Vagina (tissue), 2 donors: ENCODE measurements at places on chromosomes 4 and X. TPM values are rescaled to one million over a fixed set of nuclear protein-coding genes. Genes with fewer than 3 reads are reported as not detected.

GRCh38 chr4:29336861-29337260 lies 1383.3 kb upstream of the PCDH7 start:
- DNase-seq: no peak

GRCh38 chr4:182425302-182425701 lies 182.1 kb downstream of the TENM3 start:
- DNase-seq: no peak

GRCh38 chrX:124211312-124211942 lies 121.0 kb upstream of the TEX13D start:
- no peak for DNase-seq

DNA sequence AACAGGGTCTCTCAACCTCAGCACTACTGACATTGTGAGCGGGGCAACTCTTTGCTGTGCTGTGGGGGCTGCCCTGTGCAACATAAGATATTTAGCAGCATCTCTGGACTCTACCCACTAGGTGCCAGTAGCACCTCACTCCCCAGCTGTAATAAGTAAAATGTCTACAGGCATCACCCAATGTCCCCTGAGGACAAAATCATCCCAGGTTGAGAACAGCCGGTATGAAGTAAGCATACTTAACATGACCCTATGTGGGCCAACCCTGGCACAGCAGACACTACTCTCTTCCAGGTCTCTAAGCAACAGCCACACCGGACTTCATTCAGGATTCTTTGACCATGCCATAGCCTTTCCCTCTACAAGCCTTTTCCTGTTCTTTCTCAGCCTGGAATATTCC lies 10.5 kb upstream of the MGST2 start:
- DNase-seq: no peak

GRCh38 chr4:88910101-88910500 lies 146.9 kb downstream of the FAM13A start:
- no peak for DNase-seq

GRCh38 chr4:61923179-61923578 lies 723.1 kb downstream of the ADGRL3 start:
- no peak for DNase-seq

- no peak for DNase-seq
Measured at GRCh38 chrX:12947545-12948235, 27.2 kb upstream of the TMSB4X start.

DNA sequence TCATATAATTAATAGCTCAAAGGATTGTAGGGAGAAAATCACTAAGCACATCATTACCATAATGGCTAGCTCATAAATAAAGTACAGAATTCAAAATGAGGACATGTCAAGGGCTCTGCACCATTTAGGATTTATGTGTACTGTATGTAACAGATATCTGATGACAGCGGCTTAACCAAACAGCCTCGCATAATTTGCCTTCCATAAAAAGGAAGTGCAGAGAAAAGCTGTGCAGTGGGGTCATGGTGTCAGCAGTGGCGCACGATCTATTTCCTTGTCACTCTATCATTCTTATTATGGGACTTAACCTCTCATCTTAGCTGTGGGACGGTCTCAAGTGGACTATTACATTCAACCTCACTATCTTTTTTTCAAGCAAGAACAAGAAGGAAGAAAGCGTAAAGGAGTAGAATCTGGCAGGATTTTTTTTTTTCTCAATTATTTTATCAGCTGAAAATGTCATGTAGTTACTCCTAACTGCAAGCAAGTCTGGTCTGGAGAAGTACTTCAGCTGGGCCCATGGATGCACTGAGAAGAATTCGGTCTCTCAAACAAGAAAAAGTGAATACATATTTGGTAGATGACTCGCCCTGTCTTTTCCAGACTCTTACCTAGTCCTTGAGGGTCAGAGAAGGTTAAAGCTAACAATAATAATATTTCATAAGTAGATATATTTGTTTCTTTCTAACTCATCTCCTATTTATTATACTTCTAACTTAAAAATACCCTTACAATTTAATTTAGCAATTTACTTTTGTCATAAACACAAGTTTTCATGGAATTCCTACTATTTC lies 94.6 kb downstream of the COX18 start:
- DNase-seq: no peak

DNA sequence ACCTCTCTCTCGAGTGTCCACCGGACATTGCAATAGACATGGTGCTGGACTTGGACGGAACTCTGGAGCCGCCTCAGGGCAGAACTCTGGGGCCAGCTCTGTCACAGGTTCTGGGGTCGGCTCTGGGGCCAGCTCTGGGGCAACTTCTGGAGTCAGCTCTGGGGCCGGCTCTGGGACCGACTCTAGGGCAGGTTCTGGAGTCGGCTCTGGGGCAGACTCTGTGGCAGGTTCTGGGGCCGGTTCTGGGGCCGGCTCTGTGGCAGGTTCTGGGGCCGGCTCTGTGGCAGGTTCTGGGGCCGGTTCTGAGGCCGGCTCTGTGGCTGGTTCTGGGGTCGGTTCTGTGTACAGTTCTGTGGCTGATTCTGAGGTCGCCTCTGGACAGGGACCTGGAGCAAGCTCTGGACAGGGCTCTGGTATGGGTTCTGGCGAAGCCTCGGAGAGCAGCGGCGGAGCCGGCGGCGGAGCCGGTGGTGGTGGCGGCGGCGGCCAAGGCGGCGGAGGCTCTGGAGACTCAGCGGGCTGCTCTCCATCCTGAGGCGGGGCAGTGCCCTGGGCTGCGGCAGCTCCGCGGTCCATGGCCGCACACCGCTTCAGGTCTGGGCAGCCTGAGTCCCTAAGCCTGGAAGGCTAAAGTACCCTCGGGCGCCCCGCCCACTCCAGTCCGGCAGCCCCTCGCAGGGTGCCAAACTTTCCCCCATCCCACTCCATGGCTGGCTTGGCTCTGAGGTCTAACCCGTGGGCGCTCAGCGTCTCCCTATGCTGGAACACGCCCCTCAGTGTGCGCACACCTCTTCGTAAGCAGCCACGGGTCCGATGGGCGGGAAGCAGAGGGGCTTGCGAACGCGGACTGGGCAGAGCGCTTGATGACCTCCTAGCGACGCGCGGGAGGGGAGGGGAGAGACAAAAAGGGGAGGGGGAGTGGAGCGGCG lies at the start of gene DGKK:
Gene DGKK (minus strand): TSS at position 723 of the 929 bp plus-strand sequence. CDS start 147 bp downstream, at position 576.
- DNase-seq: no peak

GRCh38 chr4:168667376-168667775 lies 170.5 kb downstream of the PALLD start:
- DNase-seq: no peak

DNA sequence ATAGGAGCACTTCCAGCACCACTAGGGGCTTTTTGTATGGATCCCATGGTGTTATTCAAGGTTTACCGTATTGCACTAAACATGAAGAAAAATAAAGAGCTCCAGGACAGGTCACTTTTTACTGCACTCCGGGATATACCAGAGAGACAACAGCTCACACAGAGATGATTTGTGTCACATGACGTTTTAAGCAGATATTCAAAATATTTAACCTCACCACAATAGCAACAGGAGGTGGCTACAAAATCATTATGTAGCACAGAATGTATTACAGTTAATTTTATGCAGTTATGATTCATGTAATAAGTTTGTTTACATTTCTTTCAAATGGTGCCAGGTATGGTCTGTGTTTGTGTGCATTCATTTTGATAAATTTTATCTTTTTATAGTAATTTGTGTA lies 100.6 kb downstream of the LUZP4 start:
- no peak for DNase-seq

GRCh38 chr4:95027905-95028618 lies 270.3 kb downstream of the BMPR1B start:
- no peak for DNase-seq

DNA sequence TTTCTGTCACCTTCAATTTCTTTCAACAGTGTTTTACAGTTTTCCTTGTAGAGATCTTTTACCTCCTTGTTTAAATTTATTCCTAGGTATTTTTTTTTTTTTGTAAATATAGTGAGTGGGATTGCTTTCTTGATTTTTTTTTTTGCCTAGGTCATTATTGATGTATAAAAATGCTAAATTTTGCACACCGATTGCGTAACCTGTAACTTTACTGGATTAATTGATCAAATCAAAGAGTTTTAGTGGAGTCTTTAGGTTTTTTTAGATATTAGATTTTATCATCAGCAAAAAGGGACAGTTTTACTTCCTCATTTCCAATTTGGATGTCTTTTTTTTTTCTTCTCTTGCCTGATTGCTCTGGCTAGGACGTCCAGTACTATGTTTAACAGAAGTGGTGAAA lies 40.9 kb downstream of the TEX13A start:
- no peak for DNase-seq

DNA sequence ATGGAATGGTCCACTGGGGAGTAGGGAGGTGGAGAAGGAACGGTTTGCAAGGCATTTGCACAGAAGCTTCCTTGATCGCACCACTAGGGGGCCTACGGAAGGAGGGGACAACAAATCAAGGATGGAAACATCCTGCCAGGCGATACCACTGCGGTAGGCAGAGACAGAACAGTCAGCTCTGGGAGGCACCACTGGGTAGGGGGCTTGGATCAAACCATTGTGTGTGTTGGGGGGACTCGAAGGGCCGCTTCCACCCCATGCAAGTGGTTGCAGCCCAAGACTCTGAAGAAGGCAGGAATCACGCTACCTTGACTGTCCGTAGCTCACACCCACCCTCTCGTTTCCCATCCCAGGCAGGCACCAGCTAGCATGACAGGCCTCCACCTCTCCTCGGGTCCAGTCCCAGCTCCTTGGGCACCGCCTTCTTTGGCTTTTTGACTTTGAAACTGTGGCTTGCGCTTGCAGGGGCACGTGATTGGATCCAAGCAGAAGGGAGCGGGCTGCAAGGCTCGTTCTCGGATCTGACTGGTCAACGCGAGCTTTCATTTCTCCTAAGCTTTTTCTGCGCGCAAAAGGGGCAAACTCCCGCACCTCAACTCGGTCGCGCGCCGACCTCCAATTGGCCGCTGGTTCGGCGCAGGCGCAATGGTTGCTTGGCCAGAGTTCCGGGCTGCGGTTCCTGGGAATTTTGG lies 28.4 kb downstream of the GAGE1 start:
- no peak for DNase-seq

GRCh38 chrX:43643201-43643600 lies 12.9 kb upstream of the MAOA start:
- DNase-seq: no peak

- DNase-seq: no peak
Measured at GRCh38 chrX:10904220-10904619, 206.9 kb upstream of the HCCS start.

- no peak for DNase-seq
Measured at GRCh38 chrX:77160301-77160700, 286.9 kb upstream of the FGF16 start.

DNA sequence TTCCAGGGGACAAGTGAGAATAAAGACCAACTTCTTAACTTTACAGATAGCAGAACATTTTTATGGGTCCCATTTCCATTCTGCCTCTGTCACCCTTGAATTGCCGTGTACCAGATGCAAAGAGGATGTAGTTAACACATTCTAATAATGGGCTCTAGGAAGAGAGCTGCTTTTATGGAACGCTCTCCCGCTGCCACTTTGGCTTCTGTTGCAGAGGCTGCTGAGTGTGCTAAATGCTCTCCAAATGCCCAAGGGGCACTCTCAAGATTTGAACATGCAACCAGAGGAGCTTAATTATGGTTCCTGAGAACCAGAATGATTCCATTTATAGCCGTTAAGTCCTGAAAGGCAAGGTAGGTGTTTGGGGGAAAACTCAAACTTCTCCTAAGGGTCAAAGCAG lies 28.1 kb upstream of the GPC3 start:
- DNase-seq: no peak

DNA sequence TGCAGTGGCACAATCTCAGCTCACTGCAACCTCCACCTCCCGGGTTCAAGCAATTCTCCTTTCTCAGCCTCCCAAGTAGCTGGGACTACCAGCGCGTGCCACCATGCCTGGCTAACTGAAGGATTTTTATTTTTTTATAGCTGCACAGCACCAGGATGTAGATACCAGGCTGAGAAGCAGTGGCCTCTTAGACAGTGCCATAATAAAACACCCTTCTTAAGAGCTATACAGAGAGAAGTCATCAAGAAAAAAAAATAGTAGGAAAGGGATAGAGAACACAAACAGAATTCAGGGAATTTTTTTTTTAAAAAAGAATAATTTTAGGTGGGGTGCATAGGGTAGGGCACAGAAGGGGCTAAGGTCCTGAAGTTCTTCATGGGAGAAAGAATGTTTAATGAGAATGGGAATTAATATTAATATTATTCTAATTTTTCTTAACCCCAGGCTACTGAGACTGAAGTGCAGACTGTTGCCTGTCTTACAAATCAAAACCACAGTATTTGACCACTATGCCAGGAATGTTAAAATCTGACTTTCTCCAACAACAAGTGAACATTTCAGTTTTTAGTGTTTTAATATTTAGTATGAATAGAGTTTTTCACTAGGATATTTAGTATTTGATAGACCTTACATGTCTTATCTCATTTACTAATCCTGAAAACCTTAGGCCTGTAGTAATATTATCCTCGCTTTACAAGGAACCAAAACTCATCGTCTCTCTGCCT lies 146.7 kb downstream of the KCNIP4 start:
- no peak for DNase-seq

DNA sequence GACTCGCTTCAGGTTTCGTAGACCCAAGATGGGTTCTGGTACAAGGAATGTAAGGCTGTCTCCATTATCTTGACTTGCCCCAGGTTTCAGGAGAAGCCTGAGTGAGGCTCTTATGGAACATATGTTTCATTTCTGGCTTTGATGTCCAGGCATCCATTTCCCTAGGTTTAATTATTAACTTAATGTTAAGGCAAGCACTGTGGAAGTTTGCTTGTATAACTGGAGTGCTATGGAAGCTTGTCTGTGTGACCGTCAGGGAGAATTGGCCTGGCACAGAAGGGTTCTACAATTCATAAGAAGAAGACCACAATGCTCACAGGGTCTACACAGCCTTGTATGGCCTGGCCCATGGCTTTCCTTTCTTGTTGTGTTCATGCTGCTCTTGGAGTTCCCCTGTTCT lies 47.2 kb upstream of the PPP1R2C start:
- DNase-seq: no peak

DNA sequence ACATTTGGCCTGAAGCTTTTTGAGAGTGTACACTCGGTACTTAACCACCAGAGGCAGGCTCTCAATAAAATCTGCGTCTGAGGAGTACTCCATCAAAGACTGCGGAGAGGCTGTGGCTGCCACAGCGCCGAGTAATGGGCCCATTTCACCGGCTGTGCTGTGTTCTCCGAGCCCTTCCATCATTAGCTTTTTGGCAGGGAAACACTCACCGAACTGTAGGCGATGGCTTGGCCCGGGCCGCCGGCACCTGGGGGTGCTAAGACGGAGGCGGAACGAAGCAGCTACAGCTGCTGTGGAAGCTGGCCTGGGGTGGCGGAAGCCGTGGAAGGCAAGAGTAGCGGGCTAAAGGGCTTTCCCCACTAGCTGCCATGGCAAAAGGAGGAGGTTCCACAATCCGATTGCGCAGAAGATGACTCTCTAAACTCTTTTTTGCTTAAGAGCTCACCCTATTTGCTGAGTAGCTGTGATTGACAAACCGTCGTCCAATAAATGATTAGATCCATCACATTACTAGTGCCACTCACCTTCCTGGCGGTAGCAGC lies 48.5 kb upstream of the PABPC1L2A start:
- DNase-seq: no peak

- no peak for DNase-seq
Measured at GRCh38 chrX:68252664-68253063, 180.6 kb downstream of the OPHN1 start.

The PAGE1 gene
- not detected for total RNA-seq

The HPGDS gene
- 0.98 TPM for total RNA-seq

The HS6ST2 gene
- 0.74 TPM for total RNA-seq

The DCHS2 gene
- total RNA-seq: 7.9 TPM

The RNF150 gene
- total RNA-seq: 9.1 TPM

The CTAG1B gene
- not detected for total RNA-seq

The HELT gene
- not detected for total RNA-seq

The BRS3 gene
- total RNA-seq: not detected

The IQSEC2 gene
- total RNA-seq: 22.8 TPM

The HSFX4 gene
- total RNA-seq: not detected
